ENCODE measurements at places on chromosomes 16 and 17.

DNA sequence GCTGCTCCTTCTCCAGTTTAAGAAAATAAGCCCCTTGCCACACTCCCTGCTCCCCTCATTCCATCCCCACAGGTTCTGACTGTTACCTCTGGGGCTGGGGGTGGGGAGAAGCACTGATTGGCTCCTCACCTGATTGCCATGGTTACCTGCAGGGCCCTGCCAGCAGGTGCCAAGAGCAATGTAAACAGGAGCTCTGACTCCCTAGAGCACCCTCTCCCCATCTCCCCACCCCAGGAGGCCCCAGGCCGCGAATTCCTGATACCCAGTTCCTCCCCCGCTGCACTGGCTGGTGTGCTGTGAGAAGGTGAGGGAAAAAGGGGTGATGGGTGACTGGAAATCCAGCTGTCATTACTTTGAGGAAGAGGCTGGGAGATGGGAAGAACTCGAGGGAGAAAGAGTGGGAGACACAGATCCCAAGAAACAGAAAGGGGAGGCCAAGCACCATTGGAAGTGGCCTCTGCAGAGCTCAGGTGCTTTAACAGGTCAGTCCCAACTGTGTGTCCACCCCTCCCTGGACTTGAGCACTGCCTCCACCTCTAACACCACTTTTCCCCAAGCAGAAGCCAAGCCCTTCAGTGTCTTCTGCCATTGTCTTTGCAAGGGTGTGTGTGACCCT lies 4.5 kb downstream of the PCGF2 start:
- DNase-seq, result peak; percentile 51

GRCh38 chr16:78291604-78292003 lies 192.2 kb downstream of the WWOX start:
- no peak for DNase-seq

DNA sequence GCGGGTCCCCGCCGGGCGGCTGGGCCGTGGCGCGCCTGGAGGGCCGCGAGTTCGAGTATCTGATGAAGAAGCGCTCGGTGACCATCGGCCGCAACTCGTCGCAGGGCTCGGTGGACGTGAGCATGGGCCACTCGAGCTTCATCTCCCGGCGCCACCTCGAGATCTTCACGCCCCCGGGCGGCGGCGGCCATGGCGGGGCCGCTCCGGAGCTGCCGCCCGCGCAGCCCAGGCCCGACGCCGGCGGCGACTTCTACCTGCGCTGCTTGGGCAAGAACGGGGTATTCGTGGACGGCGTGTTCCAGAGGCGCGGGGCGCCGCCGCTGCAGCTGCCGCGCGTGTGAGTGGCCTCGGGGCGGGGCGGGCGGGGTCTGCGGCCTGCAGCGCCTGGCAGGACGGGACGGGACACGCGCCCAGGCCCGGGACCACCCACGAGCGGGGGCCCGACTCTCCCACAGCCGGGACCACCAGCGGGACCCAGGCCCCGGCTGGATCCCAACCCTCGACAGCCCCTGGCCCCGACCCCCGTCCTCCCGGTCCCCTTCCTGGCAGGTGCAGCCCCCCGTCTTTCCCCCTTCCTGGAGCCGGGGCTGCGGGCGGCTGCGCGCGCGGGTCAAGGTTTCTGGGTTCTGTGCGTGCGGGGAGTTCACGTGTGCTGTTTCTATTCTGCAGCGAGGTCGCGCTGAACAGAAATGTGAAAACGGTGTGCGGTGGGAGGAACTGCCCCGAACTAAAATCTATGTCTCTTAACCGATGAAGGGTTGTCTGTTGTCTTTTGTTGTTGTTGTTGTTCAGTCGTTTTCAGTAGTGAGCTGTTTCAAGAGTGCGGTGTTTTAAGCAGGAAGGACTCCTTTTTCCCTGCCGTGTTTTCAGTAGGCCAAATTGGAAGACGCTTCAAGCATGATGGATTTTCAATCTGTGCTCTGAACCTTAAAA lies 705 bp downstream of the FOXK2 start:
- DNase-seq, result no peak

DNA sequence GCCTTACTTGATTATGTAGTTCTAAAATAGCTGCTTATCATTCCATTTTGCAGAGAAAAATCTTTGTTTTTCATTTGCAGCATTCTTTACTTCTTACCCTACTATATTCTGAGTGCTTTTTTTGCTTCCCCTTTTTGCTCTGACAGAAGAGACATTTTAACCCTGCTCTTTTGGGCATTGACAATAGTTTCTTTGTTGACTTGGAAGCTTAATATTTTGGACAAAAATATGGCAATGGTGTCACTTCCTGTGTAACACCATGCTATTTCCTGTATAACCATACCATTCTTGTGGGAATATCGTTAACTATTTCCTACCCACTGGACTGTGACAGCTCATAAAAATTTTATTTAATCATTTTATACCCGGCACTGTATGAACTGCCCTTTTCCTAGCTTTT lies 747.1 kb downstream of the CDH8 start:
- no peak for DNase-seq

DNA sequence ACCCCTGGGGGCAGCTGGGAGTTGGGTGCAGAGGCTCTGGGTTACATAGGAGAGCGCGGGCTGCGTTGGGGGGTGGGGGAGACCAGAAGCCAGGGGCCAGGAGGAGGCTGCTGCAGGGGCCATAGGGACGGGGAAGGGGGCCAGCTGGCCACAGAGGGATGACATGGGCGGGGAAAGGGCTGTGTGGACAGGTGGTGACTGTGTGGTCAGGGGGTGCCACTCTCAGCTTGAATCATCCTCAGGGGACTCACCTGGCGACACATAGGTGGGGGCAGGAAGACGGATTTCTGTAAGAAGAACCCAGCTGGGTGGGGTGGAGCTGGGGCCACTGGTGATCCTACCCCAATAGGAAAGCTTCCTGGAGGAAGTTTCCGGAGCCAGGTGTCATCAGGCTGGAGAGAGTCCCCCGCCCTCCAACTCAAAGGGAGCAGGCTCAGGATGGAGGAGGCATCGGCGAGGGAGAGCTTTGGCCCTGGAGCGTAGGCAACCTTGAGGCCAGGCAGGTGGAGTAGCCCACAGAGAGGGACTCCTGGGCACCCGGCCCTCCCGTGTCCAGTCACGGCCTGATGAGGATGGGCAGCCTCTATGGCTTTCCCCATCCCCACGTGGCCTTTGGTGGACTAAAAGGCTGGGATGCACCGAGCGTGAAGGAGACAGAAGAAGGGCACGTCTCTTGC lies 1.2 kb downstream of the TRPV3 start:
- peak; percentile 26 for DNase-seq

DNA sequence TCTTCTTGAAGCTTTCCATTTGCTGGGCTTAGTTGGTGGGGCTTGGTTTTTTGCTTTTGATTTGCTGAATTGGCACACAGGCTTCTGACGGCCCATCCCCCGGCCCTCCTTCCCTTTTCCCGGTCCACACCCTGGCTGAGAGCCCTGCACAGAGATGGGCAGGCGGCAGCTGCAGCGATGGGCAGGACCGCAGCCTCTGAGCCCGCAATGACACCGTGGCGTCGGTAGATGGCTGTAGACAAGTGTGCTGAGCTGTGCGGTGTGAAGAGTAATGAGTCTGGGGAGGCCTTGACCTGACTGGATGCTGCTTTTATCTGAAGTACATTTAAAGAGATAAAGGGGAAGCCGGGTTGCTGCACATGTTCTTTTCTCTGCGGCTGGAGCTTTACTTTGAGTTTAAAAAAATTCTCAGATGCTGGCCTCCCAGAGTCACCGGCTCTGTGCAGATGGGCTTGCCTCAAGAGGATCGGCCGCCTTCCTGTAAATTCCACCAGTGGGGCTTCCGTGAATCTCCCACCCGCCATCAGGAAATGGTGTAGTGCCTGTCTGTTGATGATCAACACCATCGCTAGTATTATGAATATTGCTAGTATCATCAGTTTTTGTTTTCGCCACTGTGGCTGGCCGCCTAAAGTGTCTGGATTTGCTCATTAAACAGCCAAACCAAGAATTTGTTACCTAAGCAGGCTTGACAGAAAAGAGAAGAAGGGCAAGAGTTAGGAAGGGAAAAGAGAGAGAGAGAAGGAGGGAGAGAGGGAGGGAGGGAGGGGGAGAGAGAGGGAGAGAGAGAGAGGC lies 245.6 kb upstream of the RBFOX1 start:
- peak; percentile 88 for DNase-seq

GRCh38 chr17:76504117-76504516 lies 2.9 kb upstream of the RHBDF2 start:
- peak; percentile 67 for DNase-seq

DNA sequence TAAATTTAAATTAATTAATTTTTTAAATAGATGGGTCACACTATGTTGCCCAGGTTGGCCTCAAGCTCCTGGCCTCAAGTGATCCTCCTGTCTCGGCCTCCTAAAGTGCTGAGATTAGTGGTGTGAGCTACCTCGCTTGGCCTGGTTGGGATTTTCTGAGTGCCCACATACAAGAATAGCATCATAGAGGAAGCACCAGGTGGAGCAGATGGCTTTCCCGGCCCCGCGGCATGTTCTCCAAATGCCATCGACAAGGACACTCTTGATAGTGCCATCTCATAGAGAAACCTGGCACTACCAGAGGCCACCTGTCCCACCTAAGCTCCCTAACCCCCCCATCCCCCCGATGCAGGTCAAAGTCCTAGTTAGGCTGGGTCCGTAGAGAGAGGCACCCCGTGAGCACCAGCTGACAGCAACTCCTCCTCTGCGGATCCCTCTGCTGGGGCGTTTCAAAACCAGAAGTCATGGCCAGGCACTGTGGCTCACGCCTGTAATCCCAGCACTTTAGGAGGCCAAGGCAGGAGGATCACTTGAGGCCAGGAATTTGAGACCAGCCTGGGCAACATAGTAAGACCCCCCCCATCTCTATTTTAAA lies 65.9 kb downstream of the DNAH3 start:
- DNase-seq, result no peak

DNA sequence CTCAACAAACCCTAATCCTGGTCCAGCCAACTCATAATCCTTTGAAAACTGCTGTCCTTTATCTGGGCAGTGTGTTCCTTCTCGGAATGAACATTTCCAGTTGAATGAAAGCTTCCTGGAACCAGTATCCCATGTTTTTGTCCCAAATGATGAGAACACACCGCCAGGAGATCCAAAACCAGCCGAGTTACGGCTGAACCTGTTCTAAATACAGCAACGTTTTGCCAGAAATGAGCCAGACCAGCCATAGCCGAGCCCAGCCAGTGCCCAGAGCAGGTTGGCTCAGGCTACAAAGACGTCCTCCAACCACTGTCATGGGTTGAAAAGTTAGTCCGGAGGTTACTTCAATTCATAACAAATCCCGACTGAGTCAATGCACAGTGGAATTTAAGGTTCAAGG lies 67.6 kb upstream of the FOXF1 start:
- DNase-seq, result no peak

GRCh38 chr16:30567991-30568638 lies 3.4 kb downstream of the ZNF688 start:
- DNase-seq, result no peak

DNA sequence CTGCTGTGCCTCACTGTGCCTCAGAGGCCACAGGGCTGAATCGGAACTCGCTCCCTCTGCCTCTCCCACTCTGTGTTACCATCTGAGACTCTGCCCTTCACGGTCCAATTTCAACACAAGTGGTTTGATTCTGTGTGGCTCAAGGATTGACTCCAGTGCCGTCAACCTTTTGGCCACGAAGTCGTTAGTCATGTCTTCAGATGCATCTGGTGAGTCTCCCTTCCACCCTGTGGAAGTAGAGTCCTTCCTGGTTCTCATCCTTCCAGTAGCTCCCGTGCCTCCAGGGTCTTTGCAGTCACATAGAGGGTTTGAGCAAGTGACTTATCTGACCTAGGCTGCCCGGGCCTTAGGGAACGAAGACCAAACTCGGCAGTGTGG lies 51.2 kb downstream of the PGS1 start:
- no peak for DNase-seq

- no peak for DNase-seq
These were observed 2.5 kb downstream of the VAT1L start for GRCh38 chr16:77790912-77791311.

DNA sequence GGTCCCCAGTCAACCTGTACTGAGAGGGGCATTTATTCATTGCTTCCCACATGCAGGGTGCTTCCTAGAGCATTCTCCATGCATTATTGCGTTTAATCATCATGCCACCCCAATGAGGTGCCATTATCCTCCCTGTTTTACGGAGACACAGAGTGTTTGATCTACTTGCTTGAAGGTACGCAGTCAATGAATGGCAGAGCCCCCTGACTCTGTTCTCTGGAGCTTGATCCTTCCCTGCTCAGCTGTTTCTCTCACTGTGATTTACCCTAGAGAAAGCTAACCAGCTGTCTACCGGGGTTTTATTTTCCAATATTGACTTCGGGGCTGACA lies 117.2 kb downstream of the PRKCB start:
- no peak for DNase-seq

GRCh38 chr17:47660064-47660492 lies 10.4 kb downstream of the KPNB1 start:
- no peak for DNase-seq

GRCh38 chr17:72407336-72407909 lies 286.6 kb downstream of the SOX9 start:
- peak; percentile 66 for DNase-seq

DNA sequence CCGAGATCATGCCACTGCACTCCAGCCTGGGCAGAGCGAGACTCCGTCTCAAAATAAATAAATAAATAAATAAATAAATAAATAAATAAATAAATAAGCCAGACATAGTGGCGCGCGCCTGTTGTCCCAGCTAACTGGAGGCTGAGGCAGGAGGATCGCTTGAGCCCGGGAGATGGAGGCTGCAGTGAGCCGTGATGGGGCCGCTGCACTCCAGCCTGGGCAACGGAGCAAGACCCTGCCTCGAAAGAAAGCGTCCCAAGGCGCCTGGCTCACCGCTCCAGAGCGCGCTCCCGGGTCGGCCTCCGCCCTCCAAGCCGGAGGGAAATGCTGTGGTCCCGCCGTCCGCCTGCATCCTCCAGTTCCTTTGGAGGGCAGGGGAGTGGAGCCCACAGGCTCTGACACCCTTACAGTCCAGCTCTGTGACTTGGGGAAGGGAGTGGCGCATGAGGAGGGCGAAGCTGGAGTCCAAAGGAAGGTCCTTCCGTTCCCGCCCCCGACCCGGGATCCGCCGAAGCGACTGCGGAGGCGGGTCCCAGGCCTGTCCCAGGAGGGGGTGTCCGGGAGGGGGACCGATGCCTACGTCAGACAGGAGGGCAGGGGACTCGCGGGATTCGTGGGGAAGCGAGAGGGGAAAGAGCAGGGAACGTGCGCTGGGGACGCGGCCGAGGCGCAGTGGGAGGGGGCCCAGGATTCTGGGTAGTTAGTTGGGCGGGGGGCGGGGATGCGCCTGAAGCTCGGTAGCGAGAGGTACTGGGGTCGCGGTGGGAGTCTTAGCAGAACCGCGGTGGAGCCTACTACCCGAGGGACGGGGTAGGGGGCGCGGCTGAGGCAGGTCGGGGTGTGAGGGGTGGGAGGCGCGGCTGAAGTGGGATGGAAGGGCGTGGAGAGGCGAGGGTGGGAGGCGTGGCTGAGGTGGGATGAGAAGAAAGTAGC lies 8.4 kb upstream of the TRPV2 start:
- peak; percentile 96 for DNase-seq

- DNase-seq, result peak; percentile 27
These were observed 13.5 kb upstream of the CALB2 start for GRCh38 chr16:71345031-71345430.

DNA sequence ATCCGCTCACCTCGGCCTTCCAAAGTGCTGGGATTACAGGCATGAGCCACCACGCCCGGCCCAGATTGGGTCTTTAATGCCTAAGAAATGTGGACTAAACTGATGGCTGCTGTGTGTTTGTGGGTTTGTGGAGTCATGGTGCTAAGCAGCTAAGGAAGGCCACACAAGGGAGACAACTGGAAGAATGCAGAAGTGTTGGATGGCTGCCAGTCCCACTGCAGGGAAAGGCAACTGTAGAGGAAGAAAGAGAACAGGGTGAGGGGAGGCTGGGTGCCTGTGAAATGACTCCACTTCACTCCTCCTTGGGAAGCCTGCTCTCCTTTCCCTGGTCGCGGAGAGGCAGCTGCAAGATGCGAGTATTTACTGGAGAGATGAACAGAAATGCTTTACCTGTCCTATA lies 23.5 kb upstream of the SIAH1 start:
- DNase-seq, result no peak
